NCI-H1048 (cell line): ENCODE measurements at places on chromosomes 5 and 9.

DNA sequence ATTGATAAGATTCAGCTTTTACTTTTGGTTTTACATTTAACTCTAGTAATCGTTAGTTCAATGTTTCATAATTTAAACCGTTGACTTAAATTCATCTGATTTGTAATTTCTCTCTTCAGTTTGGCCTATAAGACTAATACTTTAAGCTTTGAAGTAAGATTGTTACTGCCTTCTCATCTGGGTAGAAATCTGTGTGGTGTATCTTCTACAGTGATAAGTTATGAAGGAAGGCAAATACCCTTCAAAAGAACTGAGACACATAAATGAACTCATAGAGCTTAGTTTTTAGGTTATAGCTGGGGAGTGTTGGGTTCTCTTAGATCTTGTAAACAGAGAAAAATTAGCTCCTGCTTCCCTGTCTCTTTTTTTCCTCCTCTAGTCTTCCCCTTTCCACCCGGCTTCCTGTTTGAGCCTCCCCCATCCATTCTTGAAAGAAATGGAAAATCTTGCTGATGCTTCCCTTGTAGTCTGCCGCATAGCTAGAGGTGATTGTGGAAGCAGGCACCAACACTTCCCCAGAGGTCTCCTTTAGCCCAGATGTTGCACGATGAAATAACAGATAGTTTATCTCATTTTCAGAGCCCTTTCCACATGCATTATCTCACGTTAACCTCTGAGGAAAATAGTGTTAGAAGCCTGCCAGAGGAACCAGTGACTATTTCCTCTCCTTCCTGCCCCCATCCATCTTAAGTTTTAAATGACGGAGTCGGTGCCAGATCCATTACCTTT is 2.0 kb upstream of the F2RL2 start:
- no peak for DNase-seq

GRCh38 chr9:136659861-136660784 is 2.6 kb upstream of the EGFL7 start:
- DNase-seq = no peak

GRCh38 chr9:70954126-70954525 is 167.3 kb downstream of the TRPM3 start:
- DNase-seq = no peak

DNA sequence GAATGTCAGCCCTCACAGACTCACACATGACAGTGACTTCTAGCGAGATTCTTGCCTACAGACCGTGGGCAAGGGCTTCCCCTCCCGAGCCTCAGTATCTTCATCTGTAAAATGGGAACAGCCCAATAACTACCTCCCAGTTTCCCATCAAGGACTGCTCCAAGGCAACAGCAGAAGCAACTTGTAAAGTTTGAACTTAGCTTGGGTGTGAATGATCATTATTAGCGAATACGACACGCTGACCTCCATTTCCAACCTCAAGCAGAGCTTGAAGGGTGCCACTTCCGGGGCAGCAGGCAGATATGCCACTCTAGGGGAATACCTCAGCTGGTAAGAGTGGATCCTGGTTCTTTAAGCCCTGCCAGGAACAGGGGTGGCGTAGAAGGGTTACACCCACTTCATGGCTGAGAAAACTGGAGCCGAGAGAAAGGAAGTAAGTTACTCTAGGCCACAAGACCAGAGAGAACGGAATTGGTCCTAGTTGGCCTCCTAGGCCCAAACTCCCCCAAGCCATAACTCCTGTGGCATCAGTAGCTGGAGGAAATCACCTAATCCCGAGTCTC is 2.0 kb downstream of the RNF44 start:
- DNase-seq = no peak

- no peak for DNase-seq
These were observed 64.3 kb upstream of the PTCH1 start for GRCh38 chr9:95580812-95581761.

- DNase-seq = no peak
These were observed 518.9 kb downstream of the PRELID2 start for GRCh38 chr5:145316282-145316681.

GRCh38 chr5:66538126-66538525 is 58.1 kb upstream of the MAST4 start:
- no peak for DNase-seq

- no peak for DNase-seq
These were observed 37.6 kb downstream of the NACC2 start for GRCh38 chr9:136057236-136058081.

DNA sequence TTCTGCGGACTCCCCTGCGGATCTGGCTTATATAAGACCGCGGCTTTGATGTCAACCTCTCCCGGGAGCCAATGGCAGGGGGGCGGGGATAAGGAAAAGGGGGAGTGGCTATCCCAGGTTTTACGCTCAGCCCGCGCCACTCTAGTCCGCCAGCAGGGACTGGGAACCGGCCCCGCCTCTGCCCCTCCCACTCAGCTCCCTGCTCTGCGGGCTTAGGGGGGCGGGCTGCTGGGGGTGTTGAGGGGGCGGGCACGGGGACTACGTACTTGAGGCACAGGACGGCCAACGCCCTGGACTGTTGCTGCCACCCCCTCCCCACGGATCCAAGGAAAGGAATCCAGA is at the start of gene HAND1:
HAND1 (minus strand) TSS at position 4 of the 342 bp plus-strand sequence. CDS start 219 bp downstream, outside the sequence.
- no peak for DNase-seq

DNA sequence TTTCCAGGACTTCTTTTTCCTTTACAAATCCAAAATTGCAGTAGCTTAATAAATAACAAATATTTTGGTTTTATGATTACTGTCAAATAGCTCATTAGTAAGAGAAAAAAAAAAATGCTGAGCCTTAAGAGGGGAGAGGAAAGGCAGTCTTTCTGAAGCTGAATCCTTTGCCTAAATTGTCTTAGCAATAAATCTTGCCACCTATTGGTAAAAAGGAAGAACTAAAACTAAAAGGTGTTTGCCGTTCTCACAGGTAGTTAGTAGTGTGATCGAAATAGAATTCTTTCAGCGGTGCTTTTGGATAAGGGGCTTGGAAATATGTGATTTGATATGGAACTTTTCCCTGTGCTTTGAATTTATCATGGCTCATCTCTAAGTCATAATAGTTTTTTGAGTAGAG is 31.2 kb downstream of the PIK3R1 start:
- DNase-seq = no peak

DNA sequence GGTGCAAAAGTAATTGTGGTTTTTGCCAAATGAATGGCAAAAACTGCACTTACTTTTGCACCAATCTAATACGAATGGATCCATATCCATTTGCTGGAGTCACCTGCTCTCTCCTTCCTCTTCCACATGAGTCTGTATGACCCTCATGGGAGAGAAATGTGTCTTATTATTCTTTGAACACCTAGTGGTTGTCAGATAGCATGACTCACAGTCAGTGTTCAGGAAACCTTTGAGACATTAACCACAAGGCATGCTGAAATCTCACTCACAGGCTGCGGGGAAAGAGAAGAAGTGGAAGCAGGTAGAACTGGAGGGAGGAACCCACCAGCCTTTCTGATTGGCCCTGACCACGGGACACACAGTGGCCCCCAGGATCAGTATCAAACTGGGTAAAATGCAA is 222.8 kb upstream of the KLF4 start:
- no peak for DNase-seq

DNA sequence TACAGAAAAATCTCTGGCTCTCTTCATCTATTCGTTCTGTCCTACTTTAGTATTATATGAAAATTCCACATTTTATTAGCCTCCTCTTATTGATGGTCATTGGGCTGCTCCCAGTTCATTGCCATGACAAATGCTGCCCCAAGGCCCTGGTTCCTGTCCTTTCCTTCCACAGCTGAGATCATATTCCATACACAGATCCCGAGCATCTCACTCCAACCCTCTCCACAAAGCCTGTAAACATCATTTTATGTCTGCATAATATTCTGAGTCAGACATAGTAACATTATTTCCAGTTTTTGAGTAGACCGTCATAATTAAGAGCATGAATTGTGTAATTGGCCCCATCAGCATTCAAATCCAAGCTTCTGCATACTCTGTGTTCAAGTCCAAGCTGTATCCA is 86.3 kb downstream of the MVB12B start:
- DNase-seq = no peak
